B cell (primary cell): ENCODE measurements at places on chromosomes 12 and 14.

DNA sequence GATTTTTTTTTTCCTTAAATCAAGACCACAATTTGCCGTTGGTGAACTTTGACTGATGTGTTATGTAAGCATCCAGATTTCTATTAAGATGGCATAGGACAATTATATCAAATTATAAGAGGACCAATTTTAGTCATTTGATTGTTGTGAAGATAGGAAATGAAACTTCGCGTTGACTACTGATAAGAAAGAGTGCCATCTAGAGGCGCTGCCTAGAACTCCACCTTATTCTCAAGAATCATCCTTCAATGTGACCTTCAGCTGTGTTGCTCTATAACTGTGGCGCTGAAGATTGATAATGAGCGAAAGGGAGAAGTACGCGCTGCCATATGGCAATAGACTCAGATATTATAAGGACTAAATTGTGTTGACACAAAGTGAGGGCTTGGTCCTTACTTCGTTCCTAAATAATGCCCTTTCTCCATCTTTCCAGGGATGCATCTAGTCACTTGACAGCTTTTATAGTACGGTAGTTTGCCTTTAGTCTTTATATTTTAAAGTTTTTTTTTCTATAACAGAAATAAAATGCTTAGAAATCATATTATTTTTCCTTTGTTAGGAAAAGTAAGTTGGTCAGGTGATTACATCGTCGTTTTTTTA is 350.8 kb upstream of the STXBP6 start:
- no peaks in the 10 kb centered on the region for H3K27me3 ChIP-seq
- no peak overlapping the region for H3K4me3 ChIP-seq
- H3K36me3 ChIP-seq = no peaks in the 10 kb centered on the region
- DNase-seq = peak; percentile 18
- H3K4me1 ChIP-seq = no peaks in the 10 kb centered on the region

DNA sequence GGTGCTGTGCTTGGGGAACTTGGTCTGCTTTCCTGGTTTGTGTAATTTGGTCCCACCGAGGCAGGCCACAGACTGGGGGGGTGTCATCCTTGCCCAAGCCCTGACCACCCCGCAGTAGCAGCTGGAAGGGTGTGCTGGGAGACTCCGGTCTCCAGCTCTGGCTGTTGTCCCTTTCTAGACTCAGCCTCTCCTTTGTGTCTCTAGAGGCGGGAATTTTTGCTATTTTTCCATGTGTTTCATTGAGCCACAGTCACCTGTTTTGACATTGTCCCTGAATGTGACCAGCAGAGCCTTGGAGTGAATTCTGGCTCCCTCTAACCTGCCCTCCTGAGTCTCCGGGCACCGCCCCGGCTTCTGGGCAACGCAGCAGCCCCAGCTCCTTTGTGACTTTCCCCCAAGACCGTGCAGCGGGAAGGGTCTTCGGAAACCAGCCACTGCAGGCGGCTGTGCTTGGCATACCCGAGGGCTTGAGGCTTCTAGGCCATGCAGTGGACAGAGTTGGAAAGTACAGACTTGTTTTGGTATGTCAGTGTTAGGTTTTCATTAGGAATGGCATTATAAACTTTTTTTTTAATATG is 98.6 kb downstream of the TNFAIP2 start:
- H3K27ac ChIP-seq = no peak overlapping the region
- no peaks in the 10 kb centered on the region for H3K4me1 ChIP-seq
- DNase-seq = no peak
- H3K36me3 ChIP-seq = no peaks in the 10 kb centered on the region
- no peaks in the 10 kb centered on the region for H3K27me3 ChIP-seq
- no peak overlapping the region for H3K4me3 ChIP-seq

DNA sequence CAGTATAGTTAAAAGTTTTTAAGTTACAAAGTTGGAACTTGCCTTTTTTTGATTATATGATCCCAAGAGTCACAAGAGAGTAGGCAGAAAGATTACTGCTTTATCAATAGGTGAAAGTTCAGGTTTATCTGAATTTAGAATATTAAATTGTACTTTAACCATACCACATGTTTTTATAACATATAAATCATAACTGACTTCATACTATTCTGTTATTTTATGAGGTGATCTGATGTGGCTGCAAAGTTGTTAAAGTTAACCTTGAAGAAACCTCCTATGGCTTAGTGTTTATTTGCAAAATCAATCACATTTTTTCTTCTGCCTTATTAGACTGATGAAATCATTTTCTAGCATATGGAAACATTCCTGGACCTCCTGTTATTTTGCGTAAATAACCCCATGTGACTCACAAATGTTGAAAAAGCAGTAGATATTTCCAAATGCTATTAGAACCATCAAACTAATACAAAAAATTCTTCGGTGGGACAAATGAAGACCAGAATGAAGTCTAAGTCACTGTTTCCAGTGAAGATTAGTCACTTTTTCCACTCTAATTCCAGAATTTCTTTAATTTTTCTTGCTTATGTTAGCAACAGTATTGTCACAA is 132.1 kb downstream of the RAD51B start:
- no peaks in the 10 kb centered on the region for H3K4me1 ChIP-seq
- H3K27ac ChIP-seq = no peak overlapping the region
- H3K27me3 ChIP-seq = no peaks in the 10 kb centered on the region
- H3K4me3 ChIP-seq = no peak overlapping the region
- H3K36me3 ChIP-seq = no peaks in the 10 kb centered on the region
- no peak for DNase-seq

- H3K4me1 ChIP-seq = no peaks in the 10 kb centered on the region
- H3K27ac ChIP-seq = no peak overlapping the region
- DNase-seq = no peak
- no peaks in the 10 kb centered on the region for H3K36me3 ChIP-seq
- no peak overlapping the region for H3K4me3 ChIP-seq
- H3K27me3 ChIP-seq = no peaks in the 10 kb centered on the region
These were observed 21.1 kb downstream of the CEP170B start for GRCh38 chr14:104885973-104886689.

GRCh38 chr14:76968621-76969063 is 59.9 kb downstream of the IRF2BPL start:
- H3K4me1 ChIP-seq = peaks cover 14% of the 10 kb centered on the region
- no peak overlapping the region for H3K4me3 ChIP-seq
- no peaks in the 10 kb centered on the region for H3K27me3 ChIP-seq
- DNase-seq = no peak
- H3K36me3 ChIP-seq = no peaks in the 10 kb centered on the region

DNA sequence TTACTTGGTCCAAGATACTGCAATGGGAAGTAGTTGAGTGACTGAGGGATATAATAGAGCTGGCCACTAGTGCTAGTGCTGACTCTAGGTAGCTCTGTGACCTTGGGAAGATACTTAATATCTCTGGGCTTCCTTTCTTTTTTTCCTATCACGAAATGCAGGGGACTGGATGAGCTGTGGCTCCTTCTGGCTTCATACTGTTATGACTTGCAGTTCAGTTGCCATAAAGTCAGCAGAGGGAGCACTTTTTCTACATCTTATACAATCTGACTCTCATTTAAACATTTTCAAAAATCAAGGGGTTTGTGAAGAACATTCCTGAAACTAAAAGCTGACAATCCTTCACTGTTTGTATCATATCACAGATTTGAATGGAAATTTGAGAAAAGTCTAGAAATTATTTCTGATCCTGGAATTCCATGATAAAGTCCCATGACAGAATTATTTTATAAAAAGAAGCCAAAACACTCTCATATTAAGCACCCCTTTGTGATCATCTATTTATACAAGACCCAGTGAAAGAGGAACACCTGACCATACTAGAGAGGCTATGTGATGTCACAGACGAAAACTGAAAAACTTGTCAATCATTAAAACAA is 5.3 kb downstream of the BHLHE41 start:
- DNase-seq = peak; percentile 70
- peaks cover 72% of the 10 kb centered on the region for H3K4me1 ChIP-seq
- H3K27me3 ChIP-seq = no peaks in the 10 kb centered on the region
- no peaks in the 10 kb centered on the region for H3K36me3 ChIP-seq
- peak overlapping the region; percentile 6 for H3K27ac ChIP-seq

GRCh38 chr14:29465095-29465494 is 462.6 kb downstream of the PRKD1 start:
- no peaks in the 10 kb centered on the region for H3K36me3 ChIP-seq
- no peaks in the 10 kb centered on the region for H3K27me3 ChIP-seq
- no peak for DNase-seq
- no peak overlapping the region for H3K27ac ChIP-seq
- no peak overlapping the region for H3K4me3 ChIP-seq

DNA sequence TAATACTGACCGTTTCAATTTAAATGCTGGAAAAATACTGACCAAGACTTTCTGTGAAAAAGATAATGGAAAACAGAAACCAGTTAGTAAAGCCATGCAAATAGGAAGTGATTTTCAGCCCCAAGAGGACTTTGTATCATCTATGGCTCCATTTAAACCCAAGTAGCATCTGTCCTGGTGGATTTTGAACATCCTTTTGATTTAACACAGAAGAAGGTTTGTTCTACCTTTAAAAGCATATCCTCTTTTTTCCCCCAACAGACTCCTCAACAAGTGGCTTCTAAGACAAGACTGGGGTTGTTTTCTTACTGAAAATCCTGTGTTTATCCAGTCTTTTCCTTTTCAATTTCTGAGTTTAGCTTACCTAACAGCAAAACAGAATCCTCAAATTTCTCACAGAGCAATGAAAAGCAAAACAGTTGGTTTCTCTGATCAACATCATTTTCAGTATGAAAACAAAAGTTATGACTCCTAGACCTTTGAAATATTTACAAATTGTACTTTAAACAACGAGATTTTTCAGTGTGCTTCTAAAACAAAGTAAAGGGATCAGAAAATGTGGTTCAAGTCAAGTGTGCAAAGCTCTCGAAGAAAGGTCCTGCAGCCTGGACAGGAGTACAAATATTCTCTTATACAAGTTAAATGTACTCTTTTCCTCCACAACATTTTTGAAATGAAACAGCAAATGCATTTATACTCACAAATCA is 2.9 kb downstream of the PHLDA1 start:
- DNase-seq = no peak

DNA sequence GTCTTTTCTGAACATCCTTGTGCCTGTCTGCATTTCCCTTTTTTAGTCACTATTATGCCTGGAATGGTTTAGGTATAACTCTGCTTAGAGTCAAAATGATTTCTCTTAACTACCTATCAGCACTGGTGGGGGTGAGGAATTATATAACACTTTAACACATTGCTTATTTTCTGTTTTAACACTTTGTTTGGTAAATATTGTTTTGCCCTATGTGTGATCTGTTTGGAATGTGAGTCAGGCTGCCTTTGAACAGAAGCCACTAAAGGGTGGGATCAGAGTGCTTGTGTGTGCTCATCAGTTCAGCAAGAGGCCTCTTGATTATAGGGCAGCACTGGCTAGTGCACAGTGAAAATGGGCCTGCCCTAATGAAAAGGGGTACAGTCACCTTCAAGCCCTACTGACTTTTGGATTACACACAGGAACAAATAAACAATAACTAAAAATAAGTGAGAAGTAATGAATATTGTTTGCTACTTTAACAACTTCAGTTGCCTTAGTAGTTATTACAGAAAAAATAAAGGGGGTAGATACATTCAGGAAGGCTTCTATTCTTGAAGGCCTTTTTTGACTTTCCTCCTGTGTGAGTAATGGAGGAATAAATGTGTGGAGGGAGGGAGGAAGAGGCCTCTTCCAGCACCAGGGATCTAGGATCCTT is 23.2 kb downstream of the NGDN start:
- no peak overlapping the region for H3K27ac ChIP-seq
- peaks cover 6% of the 10 kb centered on the region for H3K36me3 ChIP-seq
- no peaks in the 10 kb centered on the region for H3K27me3 ChIP-seq
- no peak for DNase-seq

GRCh38 chr14:29861996-29862395 is 65.7 kb downstream of the PRKD1 start:
- peaks cover 5% of the 10 kb centered on the region for H3K4me1 ChIP-seq
- no peak for DNase-seq
- H3K4me3 ChIP-seq = no peak overlapping the region
- H3K27ac ChIP-seq = no peak overlapping the region
- H3K36me3 ChIP-seq = no peaks in the 10 kb centered on the region

GRCh38 chr12:81727391-81727790 is 31.8 kb downstream of the PPFIA2 start:
- no peaks in the 10 kb centered on the region for H3K4me1 ChIP-seq
- no peaks in the 10 kb centered on the region for H3K27me3 ChIP-seq
- H3K36me3 ChIP-seq = no peaks in the 10 kb centered on the region
- H3K27ac ChIP-seq = no peak overlapping the region
- DNase-seq = no peak

DNA sequence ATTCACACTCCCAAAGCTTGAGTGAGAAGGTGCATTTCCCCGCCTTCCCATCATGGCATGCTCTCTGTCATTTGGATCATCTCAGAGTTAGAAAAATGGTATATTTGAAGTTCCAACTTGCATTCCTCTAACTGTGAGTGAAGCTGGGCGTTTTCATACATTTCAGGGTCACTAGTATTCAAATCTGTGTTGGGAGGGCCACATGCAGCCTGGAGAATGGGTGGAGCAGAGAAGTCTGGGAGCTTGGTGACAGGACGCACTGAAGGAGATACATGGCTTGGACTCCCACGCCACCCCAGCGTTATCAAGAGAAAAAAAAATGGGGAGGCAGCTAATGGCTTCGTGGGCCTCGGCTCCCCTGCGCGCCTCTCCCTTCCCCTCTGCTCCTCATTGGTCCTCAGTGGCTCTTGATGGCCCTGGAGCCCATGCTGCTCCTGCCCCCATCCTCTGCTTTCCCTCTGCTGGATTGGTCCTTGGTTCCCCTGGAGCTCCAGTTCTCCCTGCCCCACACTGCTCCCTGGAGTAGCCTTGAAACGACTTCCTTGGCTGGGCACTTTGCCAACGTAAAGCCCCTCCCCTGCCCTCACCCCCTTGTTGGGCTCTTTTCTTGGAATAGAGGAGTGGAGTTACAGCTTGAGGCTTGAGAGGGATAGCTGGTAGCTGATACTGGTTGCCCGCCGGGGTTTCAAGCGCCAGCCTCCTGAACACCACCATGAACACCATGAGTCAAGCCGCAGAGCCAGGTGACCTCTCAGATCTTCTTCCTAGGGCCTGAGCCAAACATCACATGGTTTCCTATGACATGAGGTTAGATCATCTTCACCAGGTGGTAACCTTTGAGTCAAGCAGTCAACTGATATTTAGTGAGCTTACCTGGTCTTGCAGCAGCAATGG is 139.6 kb downstream of the PRKCH start:
- peaks cover 21% of the 10 kb centered on the region for H3K4me1 ChIP-seq
- no peak overlapping the region for H3K27ac ChIP-seq
- H3K4me3 ChIP-seq = no peak overlapping the region
- H3K36me3 ChIP-seq = no peaks in the 10 kb centered on the region

DNA sequence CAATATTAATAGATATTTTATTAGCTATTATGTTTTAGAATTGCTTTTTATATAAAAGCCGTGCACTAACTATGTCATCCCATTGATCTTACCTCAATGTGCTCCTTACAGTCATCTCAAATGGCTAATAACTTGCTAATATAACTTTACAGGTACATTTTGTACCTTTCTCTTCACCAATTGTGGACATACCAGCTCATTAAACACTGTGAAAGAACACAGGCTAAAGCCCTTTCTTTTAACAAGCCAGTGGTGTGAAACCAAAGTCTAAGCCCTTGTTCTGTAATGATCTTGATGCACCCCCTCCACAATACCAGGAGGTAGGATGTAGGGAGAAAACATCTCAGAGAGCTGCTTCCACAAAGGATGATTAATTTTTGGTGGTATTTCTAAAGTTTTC is 675.3 kb upstream of the USP15 start:
- DNase-seq = no peak
- H3K27me3 ChIP-seq = no peaks in the 10 kb centered on the region
- no peaks in the 10 kb centered on the region for H3K4me1 ChIP-seq
- H3K36me3 ChIP-seq = no peaks in the 10 kb centered on the region
- no peak overlapping the region for H3K27ac ChIP-seq
